Natural killer cell treated with Interleukin-12 subunit alpha and Interleukin-12 subunit beta and Interleukin-15 and Interleukin-18, amount 100 ng/mL, for 72 hours (primary cell): ENCODE measurements at places on chromosomes 7 and 10. TPM values are rescaled to one million over a fixed set of nuclear protein-coding genes. Genes with fewer than 3 reads are reported as not detected.

Gene SLC26A3
- not detected for total RNA-seq

Gene MALSU1
- 60.4 TPM for total RNA-seq

Gene NUDT13
- total RNA-seq: 1.1 TPM

Gene NEUROG3
- total RNA-seq: not detected

Gene CRYGN
- total RNA-seq: not detected

Gene NHLRC2
- total RNA-seq: 30.2 TPM

Gene BHLHA15
- total RNA-seq: 1.8 TPM

DNA sequence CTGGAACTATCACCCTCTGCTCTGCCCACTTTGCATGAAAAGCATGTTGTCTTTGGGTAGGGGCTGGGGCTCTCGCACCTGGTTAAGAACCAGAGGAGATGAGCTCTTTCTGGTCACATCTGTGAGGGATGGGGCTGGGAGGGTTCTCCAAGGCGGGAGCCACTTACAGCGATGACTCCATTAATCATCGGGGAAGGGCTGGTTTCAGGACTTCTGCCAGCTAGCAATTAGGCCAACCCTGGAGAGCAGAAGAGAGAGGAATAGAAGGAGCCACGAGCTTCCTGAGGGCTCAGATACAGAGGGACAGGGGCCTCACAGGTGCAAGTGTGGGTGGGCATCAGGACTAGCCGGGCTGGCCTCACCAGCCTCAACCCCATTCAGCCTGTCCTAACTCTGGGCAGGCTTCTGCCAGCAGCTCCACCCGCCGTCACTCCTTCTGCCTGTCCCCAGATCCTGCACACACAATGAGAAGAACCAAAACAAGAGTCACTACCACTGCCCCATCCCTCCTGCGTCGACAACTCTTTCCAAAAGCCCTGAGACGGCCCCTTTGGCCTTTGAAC is 8.4 kb downstream of the AQP1 start:
- no peaks in the 10 kb centered on the region for H3K27me3 ChIP-seq
- H3K27ac ChIP-seq: no peak overlapping the region
- peak; percentile 41 for DNase-seq

- H3K36me3 ChIP-seq: no peaks in the 10 kb centered on the region
- H3K27ac ChIP-seq: no peak overlapping the region
- no peak overlapping the region for H3K4me3 ChIP-seq
- H3K27me3 ChIP-seq: no peaks in the 10 kb centered on the region
- no peak for DNase-seq
These were observed 554.3 kb downstream of the TYW1 start for GRCh38 chr7:67550801-67551436.

DNA sequence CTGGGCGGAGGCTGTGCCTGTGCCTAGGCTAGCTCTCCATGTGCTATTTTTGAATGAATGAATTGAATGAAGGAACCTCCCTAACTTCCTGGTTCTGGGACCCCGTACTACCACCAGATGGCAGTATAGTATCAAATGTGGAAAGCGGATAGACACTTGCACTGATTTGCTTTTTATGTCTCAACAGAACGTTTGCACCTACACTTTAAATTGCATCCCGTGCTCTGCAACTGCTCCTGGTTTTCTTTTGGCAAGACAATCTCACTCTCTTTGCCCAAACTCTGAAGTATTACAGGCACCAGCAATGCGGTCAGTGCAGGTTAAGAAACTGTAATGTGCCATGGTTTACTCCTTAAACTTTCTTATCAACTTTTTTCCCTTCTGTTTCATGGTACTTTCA is 6.5 kb downstream of the FZD8 start:
- peak; percentile 69 for DNase-seq
- no peak overlapping the region for H3K4me3 ChIP-seq
- H3K27me3 ChIP-seq: peaks cover 41% of the 10 kb centered on the region
- no peak overlapping the region for H3K27ac ChIP-seq
- no peaks in the 10 kb centered on the region for H3K36me3 ChIP-seq

GRCh38 chr7:68868978-68869377 is 729.3 kb upstream of the AUTS2 start:
- H3K4me3 ChIP-seq: no peak overlapping the region
- H3K4me1 ChIP-seq: no peaks in the 10 kb centered on the region
- H3K36me3 ChIP-seq: no peaks in the 10 kb centered on the region
- no peak for DNase-seq
- no peaks in the 10 kb centered on the region for H3K27me3 ChIP-seq
- H3K27ac ChIP-seq: no peak overlapping the region

DNA sequence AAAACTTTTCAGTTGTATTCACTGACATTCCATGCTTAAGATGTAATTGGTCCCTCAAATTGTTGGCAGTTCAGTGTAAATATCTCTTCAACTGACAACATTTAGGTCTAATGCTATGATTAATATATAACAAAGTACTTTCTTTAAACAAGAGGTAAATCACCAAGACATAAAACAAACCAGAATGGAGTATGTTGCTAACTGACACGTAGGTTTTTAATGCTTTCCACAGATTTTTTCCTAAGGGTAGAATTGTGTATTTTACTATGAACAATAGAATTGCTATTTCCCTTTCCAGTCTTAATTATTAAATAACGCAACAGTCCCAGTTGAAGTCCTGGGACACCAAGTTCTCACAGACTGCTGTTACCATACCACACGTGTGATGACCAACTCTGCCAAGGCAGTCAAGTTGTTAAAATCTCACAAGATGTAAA is 4.1 kb downstream of the JCAD start:
- peaks cover 34% of the 10 kb centered on the region for H3K27me3 ChIP-seq
- H3K27ac ChIP-seq: no peak overlapping the region
- no peak for DNase-seq

- H3K36me3 ChIP-seq: peaks cover 7% of the 10 kb centered on the region
- H3K27me3 ChIP-seq: peaks cover 52% of the 10 kb centered on the region
- no peak for DNase-seq
- peaks cover 4% of the 10 kb centered on the region for H3K4me1 ChIP-seq
- no peak within 1 kb of the TSS for H3K27ac ChIP-seq
These were observed at the start of gene INA for GRCh38 chr10:103276896-103277712. INA (plus strand) TSS chr10:103277138; CDS start chr10:103277212, 74 bp downstream.
